HuH-7 (cell line): ENCODE measurements at places on chromosomes 3 and 15.
A peak's percentile ranks its signal among the peaks of the same experiment; 100 is the strongest.

- peak; percentile 10 for DNase-seq
Observed at GRCh38 chr3:28349469-28350000, 911 bp upstream of the AZI2 start.

DNA sequence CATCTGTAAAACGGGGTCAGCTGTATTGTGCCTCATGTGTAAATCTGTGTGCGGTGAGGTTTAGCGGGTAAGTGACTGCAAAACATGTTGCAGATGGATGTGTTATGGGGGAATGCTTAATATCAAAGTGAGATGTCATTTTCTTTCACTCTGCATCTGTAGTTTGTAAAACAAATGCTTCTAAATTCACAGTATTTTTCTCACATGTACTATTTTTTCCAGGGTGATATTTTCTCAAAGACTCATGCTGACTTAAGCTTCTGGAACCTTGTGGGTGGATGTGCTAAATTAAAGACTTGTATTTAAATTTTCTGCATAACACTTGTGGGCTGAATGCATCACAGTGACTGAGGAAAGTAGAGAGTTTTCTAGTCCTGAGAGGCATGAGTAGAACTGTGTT, 115.2 kb upstream of the TP63 start:
- DNase-seq = no peak

- DNase-seq = peak; percentile 64
Observed at GRCh38 chr15:66670762-66671580, 31.1 kb upstream of the SMAD6 start.

DNA sequence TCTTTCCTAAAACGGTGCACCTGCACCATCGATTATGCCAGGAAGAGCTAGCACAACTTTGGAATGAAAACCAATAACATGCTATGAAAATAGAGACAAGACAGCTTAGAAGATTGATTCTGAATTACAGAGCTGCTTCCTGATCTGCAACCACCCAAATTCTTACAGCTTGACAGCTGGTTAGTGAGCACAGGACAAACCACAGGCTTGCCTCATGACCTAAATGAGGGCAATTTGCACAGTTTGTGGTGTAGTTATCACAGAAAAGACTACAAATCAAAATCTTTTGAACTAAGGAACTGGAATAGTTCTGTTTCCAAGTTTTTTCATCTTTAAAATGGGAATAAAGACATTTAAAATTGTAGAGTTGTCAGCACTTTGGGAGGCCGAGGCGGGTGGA, 533.5 kb downstream of the NAALADL2 start:
- DNase-seq = no peak
